Gastroesophageal sphincter (tissue), 4 donors: ENCODE measurements at places on chromosomes 16 and 17.

DNA sequence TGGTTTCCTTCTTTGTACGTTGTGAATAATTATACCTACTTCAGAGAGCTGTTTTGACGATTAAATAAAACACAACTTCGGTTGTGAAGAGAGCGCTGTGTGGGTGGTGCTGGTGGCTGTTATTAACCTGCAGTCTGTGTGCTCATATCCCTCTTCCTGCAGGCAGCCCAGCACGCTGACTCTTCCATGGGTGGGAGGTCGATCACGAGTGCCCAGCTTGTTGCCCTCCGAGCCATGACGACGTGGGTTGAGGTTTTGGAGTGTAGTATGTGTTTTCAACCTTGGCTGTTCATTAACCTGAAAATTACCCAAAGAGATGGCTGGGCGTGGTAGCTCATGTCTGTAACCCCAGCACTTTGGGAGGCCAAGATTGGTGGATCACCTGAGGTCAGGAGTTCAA is 11.3 kb upstream of the GCSH start:
- ATAC-seq = no peak

- no peak for ATAC-seq
Observed at GRCh38 chr17:81924557-81925532, 2.7 kb downstream of the MAFG start.

DNA sequence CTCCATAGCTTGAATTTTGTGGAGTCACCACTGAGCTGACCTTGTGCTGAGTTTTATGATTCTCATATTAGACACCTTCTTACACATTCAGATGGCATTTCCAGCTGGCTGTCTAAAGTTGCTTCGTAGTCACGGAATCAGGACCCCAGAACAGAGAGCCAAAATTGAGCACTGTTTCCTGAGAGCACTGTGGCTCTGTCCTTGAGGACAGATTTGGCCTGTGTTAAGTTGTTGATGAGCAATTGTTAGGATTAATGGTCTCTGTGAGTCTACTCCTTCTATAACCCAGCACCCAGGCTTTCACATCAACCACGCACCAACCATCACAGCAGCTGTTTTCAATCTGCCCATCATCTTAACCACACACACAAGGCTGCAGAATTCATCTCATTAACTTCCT is 277.5 kb upstream of the HSBP1 start:
- ATAC-seq = no peak

DNA sequence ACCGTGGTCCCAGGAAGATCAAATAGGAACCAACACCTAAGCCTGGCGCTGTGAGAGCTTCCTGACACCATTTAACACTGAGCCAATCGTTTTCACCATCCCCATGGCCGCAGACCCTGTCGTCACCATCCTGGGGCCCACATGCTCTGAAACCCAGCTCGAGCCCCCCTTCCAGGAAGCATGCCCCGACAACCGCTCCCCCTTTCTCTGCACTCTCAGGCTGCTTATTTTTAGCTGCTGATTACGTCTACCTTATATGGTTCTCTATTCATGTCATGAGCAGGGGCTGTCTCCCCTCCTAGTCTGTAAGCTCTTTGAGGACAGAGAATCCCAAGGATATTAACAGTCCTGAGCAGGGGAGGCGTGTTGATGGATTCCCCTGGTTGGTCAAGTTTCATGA is 10.5 kb downstream of the SRL start:
- no peak for ATAC-seq

GRCh38 chr16:35573407-35573806 is 2114.0 kb downstream of the TP53TG3F start:
- ATAC-seq = no peak
